ENCODE measurements at places on chromosomes 3 and 15.

DNA sequence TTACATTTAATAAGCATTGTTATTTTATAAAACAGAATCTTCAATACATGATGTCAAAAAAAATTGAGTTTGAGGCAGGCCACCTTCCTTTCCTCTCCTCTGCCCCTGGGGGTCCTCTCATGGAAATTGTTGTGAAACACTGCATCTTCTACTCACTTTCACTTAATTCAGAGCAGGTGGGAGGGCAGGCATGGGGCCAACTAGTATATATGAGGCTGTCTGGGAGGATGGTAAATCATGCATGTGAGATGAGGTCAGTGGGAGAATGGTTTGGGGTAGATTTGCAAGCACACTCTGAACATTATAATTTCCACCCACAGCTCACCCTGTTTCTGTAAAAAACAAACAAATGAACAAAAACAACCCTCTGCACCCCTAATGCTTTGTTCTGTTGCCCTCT, 10.4 kb upstream of the CCDC14 start:
- DNase-seq = no peak

DNA sequence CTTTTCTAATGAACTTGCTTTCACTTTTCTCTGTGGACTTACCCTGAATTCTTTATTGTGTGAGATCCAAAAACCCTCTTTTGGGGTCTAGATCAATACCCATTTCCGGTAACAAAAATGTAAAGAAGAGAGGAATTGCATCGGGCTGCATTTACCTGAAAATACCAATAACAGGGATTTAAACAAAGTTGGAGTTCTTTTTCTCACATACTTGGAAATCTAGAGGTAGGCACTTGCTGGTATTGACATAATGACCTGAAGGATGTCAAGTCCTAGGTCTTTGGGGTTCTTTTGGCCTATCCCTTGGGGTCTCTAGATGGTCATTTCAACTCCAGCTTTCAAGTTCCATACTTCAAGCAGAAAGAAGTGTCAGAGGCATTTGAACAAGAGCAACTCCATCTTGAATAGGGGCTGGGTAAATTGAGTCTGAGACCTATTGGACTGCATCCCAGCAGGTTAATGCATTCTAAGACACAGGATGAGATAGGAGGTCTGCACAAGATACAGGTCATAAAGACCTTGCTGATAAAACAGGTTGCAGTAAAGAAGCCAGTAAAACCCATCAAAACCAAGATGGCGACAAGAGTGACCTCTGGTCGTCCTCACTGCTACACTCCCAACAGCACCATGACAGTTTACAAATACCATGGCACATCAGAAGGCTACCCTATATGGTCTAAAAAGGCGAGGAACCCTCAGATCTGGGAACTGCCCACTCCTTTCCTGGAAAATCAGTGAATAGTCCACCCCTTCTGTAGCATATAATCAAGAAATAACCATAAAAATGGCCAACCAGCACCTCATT, 50.8 kb upstream of the ZNF280D start:
- DNase-seq = no peak

DNA sequence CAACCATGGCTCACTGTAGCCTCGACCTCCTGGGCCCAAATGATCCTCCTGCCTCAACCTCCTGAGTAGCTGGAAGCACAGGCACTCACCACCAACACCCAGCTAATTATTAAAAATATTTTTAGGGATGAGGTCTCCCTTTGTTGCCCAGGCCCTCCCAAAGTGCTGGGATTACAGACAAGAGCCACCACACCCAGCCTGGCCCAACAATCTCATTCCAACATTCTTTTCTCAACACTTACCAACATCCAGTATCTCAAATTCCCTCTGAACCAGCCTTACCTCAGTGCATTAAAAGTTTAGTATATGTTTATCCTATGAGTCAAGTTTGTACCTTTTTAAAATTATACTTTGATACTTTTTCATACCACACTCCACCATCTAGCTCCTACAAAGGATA, 25.0 kb downstream of the ANXA2 start:
- DNase-seq = no peak

GRCh38 chr3:5388091-5388490, 200.6 kb downstream of the EDEM1 start:
- DNase-seq = no peak

GRCh38 chr3:159339131-159339530, 537.3 kb downstream of the MFSD1 start:
- DNase-seq = no peak

DNA sequence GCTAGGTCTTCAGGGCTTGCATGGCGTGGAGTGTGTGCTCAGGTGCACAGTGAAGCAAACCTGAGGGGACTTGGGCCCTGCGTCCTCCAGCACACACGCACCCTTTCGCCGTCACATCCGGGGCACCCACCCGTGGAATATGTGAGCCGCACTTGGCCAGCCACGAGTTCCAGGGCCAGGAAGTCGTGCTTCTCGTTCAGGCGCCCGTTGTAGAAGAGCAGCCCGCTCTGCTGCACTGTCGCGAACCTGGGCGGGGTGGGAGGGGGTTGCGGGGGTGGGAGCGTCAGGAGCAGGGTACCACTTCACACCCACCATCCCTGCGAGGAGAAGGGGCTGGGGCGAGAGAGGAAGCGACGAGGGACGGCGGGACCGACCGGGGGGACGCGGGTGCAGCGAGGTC, 7.1 kb downstream of the CELSR3 start:
- no peak for DNase-seq

DNA sequence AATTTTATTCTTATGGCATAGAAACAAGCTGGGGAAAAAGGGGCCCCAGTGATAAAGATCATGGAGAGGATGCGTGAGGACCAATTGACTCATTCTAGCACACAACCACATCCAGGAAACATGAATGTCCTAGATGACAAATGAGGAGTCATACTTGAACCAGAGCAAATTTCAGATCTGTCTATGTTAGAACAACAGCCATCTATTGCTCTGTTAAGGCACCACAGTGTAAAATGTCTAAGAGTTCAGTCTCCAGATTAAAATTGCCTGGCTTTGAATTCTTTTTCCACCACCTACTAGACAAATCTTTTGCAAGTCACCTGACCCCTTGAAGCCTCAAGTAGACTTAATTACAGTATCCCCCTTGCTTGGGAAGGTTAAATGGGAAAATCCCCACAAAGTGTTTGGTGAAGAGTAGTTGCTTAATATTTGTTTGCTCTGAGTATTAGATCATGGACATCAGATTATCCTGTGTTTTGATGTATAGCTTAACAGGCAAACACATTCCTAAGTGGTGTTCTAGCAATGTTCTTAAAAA, 258.7 kb upstream of the TGFBR2 start:
- DNase-seq = peak; percentile 97

DNA sequence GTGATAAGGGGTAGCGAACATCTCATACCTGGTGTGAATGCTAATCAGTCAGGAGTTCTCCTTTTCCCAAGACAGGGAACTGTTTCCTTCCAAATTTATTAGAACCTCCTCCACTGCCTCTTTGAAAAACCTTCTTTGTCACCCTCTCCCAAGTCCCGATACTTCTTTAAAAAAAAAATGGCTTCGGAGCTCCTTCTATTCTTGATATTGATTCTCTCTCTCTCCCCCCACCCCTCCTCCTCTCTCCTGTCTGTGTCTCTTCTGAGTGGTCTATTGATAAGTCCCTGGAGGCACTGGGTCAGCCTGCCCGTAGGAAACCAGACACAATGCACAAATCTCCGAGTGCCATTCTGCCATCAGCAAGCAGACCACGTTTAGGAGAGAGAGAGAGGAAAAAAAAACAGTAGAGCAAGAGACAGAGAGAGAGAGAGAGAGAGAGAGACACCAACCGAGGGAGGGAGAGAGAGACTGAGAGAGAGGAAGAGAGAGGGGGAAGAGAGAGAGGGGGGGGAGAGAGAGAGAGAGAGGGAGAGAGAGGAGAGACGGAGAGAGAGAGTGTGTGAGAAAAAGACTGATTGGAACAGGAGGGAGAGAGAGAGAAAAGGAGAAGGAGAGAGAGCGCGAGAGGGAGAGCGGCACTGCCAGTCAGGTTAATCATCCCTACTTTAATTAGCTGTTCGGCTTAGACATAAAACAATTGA, 160.9 kb downstream of the TIGIT start:
- DNase-seq = peak; percentile 12

DNA sequence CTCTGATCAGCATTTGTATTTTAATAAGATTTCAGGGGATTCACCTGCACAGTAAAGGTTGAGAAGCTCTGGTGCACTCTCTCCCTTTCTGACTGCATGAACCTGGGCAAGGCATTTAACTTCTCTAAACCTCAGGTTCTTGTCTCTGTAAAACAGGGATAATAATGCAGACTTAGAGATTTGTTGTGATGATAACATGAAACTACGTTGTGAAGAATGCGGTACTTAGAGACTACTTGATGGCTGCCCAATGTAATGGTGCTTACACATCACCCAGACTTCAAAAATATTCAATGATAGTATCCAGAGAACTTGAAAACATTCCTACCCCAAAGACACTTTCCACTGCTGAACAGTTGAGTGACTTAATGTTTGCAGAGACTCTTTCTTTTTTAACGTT, 19.8 kb upstream of the TNFSF10 start:
- DNase-seq = no peak

- DNase-seq = peak; percentile 49
Observed at GRCh38 chr3:9951962-9952805, at the start of gene PRRT3. TSS of gene PRRT3 (minus strand) at chr3:9952408. CDS start at chr3:9950115, 2,293 bp downstream.

- no peak for DNase-seq
Observed at GRCh38 chr3:107217172-107217571, 160.1 kb upstream of the CCDC54 start.

DNA sequence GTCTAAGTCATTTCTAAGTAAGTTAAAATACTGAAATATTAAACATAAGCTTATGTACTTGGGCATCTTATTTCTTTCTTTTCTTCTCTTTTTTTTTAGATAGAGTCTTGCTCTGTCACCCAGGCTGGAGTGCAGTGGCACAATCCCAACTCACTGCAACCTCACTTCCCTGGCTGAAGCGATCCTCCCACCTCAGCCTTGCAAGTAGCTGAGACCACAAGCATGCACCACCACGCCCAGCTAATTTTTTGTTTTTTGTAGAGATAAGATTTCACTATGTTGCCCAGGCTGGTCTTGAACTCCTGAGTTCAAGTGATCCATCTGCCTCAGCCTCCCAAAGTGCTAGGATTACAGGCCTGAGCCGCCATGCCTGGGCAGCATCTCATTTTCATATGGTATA, 16.0 kb upstream of the ZNF710 start:
- no peak for DNase-seq

DNA sequence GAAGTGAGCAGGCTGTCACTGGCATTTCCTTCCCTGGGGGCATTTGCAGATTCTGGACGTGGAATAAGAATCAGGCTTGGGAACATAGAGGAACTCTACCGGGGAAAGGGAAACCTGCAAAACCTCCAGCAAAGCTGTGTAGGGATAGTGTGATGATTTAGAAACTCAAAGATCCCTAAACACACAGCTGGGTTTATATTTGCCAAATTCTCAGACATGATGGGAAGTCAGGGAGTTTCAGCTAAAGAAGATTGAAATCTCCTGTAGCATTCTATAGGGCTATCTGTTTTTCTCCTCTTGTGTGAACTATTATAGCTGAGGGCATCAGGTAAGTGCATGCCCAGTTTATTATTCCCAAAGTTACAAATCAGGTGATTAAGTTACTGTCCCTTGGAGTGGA, 9.2 kb upstream of the CLEC3B start:
- no peak for DNase-seq

DNA sequence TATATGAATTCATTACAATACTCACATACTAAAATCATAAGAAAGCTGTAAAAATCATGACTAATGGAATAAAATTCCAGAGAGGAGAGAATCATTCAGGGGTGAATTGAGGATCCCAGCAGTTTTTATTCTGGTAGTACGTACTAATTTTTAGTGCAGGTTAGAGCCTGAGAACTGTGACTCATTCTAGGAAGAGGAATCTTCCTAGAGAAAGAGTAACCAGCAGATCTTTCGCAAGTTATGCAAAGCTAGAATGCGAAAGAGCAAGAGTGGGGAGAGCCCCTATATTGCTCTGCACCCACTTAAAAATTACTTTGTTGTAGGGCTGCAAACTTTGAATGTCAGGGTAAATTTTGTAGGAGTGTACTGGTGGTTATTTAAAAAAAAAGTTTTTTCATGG, 303.6 kb upstream of the ARPP21 start:
- no peak for DNase-seq

DNA sequence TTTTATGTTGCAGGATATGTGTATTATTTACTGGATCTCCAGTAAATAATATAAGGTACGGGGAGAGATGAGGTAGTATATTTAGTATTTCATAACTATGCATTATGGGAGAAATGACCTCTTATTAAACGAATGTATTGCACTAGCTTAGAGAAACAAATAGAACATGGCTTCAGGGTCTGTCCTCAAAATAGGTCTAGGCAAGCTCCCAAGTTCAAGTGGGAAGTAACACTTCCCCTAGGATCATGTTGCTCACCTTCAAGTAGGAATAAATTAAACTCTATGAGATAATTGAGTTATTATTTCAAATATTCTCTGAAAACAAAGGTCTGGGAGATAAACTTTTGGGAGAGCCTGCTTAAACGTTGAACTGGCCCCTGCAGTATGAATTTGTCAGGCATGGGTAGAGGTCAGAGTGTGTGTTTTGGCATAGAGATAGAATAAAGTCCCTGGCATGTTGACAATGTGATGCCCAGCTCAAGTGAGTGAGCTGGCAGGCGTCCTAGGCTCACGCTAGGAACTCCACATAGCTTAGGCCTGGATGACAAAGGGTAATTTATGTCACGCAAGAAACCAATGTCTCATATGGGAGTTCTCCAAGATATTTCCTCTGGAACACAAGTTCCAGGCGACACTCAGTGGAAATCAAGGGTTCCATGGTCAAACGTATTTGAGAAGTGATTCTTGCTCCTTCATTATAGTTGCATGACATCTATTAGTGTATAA, 236.8 kb downstream of the CACNA2D3 start:
- no peak for DNase-seq

DNA sequence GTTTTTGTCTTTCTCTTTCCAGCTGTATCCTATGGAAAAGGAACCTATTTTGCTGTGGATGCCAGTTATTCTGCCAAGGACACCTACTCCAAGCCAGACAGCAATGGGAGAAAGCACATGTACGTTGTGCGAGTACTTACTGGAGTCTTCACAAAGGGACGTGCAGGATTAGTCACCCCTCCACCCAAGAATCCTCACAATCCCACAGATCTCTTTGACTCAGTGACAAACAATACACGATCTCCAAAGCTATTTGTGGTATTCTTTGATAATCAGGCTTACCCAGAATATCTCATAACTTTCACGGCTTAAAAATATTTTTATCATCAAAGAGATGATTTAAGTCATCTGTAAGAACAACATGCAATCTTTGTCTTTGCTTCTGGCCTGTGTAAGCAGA, 44.9 kb upstream of the PARP14 start:
- no peak for DNase-seq

- no peak for DNase-seq
Observed at GRCh38 chr3:196991581-196992460, 23.2 kb upstream of the PIGZ start.

- DNase-seq = peak; percentile 73
Observed at GRCh38 chr3:41202834-41203345, 3.6 kb downstream of the CTNNB1 start.

- no peak for DNase-seq
Observed at GRCh38 chr15:100988857-100989256, 69.7 kb downstream of the LRRK1 start.
